ENCODE measurements at places on chromosomes 1 and 21.

DNA sequence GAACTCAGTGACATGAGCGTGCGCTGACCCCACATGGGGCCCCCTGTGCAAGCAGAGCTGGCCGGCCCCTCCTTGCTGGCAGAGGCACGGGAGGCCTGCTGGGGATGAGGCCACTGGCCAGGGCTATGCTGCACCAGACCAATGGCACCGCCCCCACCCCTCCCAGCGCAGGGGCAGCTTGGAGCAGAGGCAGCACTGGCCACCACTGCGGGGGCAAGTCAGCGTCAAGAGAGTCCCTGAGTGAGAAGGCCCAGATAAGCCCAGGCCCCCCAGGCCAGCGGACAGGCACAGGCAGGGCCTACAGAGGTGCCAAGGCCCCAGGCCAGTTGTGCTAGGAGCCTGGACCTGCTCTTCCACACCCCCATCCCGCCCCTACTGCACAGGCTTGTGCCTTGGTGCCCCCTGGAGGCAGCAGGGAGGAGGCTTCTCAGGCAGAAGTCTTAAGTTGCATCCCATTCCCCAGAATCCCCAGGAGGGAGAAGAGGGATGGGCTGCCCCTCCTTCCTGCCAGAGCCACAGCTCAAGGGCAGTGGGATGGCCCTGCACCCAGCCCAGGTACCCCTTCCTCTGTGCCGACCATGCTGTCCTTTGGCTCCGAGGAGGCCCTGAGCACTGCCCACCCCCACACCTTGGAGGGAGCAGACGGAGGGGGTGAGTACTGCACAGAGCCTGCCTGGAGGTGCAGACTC lies 35.8 kb downstream of the EPHX1 start:
- peak; percentile 62 for DNase-seq

DNA sequence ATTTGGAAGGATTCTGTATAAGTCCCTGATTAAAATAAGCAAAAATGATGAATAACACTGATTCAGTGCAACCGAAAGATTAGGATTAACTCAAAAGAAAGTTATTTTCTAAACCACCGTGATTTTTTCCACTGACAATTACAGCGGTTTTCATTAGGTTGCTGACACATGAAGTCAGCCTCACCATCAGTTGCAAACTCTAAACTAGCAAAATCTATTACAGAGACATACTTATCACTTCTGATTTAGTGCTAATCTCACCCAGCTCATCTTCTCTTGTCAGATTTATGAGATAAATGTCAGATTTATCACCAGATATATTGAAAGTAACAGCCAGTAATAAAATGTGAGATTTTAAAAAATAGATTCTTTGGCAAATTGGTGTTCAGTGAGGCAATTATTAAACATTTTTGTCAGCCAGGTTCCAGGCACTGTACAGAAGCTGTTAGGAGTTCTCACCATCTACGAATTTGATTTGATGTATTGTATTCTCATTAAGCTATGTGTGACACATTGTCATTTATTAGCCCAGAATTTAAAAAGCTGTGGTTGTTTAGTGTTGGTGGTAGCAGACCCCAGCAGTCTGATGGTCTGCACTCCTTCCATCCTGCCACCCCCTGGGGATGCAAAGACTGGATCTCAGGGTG lies 37.3 kb upstream of the LGALS8 start:
- no peak for DNase-seq

- no peak for DNase-seq
Measured at GRCh38 chr21:22421416-22422180, 1423.4 kb downstream of the NCAM2 start.

- DNase-seq = no peak
Measured at GRCh38 chr21:29433366-29434059, 134.8 kb downstream of the BACH1 start.

- DNase-seq = peak; percentile 22
Measured at GRCh38 chr1:109151146-109151990, 37.5 kb downstream of the ELAPOR1 start.
